ENCODE measurements at places on chromosomes 3 and 15.
A peak's percentile ranks its signal among the peaks of the same experiment; 100 is the strongest.

GRCh38 chr15:70259028-70259424 lies 161.3 kb upstream of the TLE3 start:
- peak; percentile 70 for DNase-seq

- no peak for DNase-seq
Measured at GRCh38 chr15:49412797-49413196, 10.2 kb upstream of the FGF7 start.

DNA sequence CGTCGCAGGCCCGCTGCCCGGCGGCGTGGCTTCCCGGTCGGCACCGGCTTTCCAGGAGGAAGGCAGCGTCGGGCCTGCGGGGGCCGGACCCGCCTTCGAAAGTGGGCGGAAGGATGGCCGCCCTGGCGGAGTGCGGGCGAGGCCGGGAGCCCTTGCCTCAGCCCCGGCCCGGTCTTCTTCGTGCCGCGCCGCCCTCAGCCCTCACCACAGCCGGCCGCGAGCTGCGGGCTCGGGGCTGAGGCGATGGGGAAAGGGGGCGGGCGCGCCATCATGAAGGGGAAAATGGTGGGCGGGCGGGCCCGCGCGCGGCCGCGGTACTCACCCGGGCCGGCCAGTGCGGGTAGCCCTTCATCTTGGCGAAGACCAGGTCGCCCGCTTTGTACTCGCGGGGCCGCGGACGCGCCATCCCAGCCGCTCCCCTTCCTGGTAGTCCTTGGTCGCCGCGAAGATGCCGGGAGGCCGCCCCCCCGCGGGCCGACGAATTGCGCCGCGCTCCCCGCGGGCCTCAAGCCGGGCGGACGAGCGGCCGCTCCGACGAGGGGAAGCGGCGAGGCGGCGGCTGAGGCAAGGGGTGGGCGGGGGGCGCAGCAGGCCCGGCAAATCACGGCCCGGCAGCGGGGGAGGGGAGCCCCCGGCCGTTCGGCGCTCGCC lies 489 bp downstream of the HDGFL3 start:
- DNase-seq: no peak

- DNase-seq: no peak
Measured at GRCh38 chr3:174953068-174953467, 93.9 kb downstream of the NAALADL2 start.

GRCh38 chr15:86044981-86045380 lies 34.7 kb upstream of the AGBL1 start:
- DNase-seq: no peak

DNA sequence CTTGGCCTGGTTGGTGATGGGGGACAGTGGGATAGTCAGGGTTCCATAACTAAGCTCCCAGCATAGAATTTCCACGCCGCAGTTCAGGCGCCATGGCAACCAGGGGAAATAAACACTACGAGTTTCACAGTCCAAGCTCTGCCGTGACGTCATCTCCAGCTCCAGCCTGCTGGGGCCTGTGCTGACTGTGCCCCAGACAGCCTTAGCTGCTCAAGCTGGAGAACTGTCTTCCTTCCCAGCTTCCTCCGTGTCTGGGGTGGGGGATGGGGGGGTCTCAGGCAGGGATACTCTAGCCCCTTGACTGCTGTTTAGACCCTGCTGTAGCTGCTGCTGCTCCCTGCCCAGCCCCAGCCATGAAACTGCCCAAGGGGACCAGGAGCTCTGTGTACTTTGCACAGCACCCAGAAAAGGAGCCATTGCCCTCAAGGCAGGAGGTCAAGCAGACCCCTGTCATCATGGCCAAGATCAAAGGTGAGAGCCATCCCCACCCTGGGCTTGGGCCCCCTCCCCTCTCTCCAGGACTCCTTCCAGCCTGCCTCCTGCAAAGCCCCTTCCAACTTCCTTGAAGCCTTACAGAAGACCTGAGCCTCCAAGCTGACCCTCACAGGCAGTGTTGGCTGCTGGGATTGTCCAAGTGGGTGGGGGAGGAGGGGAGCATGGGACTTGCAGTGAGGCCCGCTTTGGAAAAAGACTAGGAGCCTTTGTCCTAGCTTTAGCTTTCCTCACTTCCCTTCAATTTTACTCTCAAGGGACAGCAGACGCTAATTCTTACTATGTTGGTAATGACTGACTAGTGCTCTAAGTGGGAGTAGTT lies 11.4 kb upstream of the CSPG4 start:
- DNase-seq: no peak

DNA sequence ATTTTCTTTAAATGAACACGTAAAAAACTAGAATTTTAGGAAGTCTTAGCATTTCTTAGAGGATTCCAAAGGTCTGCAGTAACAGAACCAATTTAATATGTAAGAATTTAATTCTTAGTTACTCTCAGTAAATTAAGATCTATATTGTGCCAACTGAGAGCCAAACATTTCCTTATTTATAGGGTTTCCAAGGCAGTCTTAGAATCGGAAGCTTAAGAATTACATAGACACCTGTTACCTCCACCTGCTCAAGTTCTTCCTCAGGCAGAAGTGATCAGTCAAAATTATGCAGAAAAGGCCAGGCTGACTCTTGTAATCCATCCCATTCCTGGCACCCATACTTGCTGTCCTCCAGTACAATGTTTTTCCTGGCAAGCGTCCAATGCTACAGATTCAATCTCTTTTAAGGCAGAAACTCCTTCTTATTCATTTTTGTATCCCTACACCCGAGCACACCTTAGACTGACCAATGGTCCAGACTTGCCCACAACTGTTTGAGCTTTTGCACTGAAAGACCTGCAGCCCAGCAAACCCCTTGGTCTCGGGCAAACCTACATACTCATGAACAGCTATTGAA lies 64.3 kb downstream of the NCEH1 start:
- DNase-seq: no peak

GRCh38 chr15:62617741-62618140 lies 424.8 kb upstream of the TPM1 start:
- no peak for DNase-seq

DNA sequence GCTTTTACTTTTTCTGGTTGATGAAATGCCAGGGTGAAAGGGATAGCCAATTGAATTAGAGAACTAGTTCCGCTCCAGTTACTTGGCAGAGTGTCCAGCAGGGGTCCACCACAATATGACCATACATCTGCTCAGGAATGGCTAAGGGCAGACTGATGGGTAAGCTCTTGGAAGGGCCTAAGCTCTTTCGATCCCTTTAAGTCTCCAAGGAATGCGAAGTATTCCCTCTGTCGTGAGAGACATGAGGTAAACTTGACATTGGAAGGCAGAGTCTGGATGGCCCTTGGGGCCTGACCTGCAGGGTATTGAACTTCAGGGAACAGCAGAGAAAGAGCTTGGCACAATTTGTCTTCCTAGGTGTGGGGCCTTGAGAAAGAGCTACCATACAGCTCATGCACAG lies 805.8 kb downstream of the PLOD2 start:
- DNase-seq: no peak

DNA sequence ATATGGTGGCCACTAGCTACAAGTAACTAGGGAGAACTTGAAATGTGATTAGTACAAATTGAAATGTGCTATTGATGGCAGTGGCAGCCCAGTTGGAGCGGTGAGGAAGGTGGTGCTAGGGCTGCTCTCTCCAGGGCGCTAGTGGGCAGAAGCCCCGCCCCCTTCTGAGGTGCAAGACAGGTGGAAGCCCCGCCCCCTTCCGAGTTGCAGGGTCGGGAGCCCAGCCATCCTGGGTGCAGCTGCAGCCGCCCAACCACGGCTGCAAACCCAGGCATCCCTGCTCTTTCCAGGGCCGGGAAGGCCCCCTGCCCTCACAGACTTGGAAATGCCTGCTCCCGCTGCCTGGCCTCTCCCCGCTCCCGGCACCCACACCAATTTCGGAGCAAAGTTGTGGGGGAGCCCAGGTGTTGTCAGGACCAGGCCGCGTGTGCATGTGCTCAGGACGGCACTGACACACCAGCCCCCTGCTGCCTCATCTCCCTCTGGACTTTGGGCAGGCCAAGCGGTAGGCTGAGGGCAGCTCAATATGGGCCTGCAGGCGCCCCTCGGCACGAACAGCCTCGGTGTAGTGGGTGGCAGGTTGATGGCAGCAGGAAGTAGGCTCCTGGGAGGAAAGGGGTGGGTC lies 10.0 kb downstream of the ATR start:
- DNase-seq: no peak

GRCh38 chr15:80608688-80609087 lies 86.4 kb upstream of the ABHD17C start:
- DNase-seq: no peak

GRCh38 chr15:80662129-80662528 lies 33.0 kb upstream of the ABHD17C start:
- no peak for DNase-seq

- no peak for DNase-seq
Measured at GRCh38 chr15:40335938-40336743, 4.6 kb downstream of the CCDC9B start.

DNA sequence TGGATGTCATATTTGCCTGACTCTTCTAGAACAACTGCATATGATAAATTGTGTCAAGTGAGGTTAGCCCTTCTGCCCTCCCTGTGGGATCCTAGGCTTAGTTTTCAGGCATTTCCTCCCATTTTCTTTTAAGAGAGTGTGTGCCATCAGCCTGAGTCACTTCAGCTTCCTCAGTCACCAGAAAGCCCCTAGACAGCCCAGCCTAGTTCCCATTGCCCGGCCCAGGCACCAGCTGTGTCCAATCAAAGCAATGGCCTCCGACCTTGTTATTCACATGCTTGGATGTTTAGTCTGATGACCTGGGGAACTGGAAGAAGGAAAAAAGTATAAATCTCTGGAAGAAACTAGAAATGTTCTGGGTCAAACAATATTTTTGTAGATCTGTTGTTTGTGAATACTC lies 221.9 kb upstream of the LRIG1 start:
- DNase-seq: no peak

- DNase-seq: no peak
Measured at GRCh38 chr3:32708672-32709283, 23.8 kb downstream of the CNOT10 start.

DNA sequence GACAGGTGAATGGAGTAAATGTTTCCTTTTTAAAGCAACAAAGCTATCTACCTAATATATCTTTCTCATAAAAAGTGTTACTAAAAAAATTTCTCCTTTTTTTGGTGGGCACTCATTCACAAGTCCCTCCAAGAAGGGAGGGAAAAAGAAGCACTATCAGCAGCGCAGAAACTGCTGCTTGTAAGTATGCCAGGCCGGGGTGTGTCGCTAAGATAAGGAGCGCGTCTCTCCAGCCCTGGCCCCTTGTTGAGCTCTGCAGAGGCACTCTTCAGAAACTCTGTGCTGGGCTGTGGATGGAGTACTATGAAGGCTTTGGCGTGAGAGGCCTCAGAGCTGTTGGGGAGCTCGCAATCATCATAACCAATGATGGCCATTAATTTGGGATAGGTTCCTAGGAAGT lies 49.1 kb downstream of the ZDHHC3 start:
- DNase-seq: no peak

GRCh38 chr3:30281526-30281925 lies 324.9 kb upstream of the TGFBR2 start:
- DNase-seq: no peak

DNA sequence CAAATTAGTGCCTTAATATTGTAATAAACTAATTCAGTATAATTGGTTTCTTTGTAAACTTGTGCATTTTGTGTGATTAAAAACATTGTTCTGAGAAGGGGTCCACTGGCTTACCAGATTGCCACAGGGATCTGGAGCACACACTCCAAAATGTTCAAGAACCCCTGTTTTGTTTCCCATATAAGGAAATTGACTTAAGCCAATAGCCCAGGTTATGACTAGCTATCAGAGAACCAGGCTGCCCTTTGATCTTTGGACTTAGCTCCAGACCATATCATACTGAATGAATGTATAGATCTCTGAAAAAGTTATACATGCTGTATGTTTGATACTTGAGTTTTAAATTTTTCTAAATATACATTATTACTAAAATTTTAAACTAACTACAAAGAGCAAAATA lies 91.7 kb downstream of the NPTN start:
- DNase-seq: no peak

GRCh38 chr3:149095487-149095886 lies 9.2 kb upstream of the HLTF start:
- no peak for DNase-seq

DNA sequence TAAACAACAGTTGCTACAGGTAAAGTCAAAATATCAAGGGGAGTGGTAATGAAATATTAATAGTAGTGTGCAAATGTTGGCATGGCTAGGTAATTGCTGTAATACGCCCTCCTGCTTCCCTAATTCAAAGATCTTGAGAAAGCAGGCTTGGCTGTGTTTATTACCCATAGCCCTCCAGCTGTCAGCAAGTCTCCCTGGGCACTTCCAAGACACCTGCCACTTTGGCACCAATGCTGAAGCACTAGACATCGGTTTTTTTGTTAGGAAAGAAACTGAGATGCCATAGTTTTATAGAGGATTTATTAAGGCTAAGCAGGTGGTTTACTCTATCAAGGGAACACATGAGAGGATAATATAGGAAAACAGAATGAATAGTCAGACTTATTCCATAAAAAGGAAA lies 64.4 kb downstream of the P2RY1 start:
- DNase-seq: no peak

DNA sequence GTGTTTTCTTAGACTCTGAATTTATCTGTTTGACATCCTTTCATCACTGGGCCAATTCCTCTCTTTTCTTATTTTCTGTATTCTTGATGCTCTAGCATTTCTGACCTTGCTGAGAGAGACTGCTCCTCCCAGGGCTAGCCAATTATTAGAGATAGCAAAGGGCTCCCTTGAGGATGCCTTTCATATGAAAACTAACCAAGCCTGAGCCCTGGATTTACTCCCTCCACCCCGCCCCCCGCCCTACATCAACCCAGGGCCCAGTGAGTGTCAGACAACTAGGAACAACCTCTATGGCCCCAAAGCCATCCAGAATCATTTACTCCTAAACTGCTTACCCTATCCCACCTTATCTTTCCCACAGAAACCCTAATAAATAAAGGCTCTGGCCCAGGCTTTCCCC lies 69.7 kb upstream of the LARS2 start:
- DNase-seq: no peak

- no peak for DNase-seq
Measured at GRCh38 chr3:142849148-142849547, 39.7 kb downstream of the PCOLCE2 start.

DNA sequence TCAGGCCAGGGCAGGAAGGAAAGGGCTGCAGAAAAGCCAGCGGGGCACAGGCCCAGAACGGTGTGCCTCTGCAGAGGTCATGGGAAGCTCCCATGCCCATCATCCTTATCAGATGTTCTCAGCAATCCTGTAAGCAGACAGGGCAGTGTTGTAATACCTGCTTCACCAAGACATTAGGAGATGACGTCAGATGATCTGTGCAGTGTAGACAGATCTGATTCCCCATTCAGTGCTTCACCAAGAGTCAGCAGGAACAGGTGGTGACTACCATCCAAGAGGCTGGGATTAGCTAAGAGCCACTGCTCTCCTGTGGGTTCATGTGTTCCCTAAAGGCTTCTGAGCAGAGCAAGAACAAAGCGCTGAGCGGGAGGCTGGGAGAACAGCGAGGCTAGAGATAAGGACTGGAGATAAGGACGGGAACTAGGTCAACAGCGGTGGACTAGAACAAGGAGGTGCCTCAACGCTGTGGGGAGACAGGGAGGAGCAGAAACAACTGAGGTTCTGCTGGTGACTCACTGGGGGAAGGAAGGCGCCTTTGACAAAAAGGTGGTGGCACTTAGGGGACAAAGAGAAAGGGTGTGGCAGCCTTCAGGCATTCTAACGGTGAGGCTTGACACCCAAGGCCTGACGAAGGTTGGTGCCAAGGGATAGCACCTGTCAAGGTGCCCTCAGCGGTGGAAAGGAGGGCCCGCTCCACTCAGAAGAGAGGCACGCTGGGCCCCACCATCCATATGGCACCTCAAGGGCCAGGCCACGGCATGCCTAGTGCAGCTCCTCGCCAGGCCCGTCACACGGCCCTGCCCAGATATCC lies 28.4 kb downstream of the CCDC12 start:
- no peak for DNase-seq

GRCh38 chr3:66195347-66195783 lies 25.4 kb upstream of the SLC25A26 start:
- no peak for DNase-seq

All from GDM1 (cell line).